Neural crest cell (in vitro differentiated cells): ENCODE measurements at places on chromosomes 3 and 15.

- DNase-seq: no peak
These were observed 207.7 kb downstream of the NAALADL2 start for GRCh38 chr3:175066617-175067415.

DNA sequence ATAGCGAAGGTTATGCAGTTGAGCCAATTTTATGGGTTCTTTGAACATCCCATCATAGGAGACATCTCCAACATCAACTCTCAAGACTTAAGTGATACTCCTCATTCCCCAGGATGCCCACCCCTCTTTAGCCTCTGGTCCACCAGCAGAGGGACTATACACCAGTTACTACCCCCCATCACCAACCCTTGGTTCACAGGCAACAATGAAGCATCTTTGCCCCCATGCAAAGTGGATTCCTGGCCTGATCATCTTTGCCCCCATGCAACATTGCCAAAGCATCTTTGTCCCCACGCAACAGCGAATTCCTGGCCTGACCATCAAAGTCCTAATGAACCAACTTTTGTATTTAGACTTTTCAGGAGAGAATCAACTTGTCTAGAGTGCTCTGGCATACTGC lies 19.1 kb downstream of the GPR15 start:
- no peak for DNase-seq

- no peak for DNase-seq
These were observed 256.3 kb downstream of the LRTM1 start for GRCh38 chr3:54671511-54671910.

GRCh38 chr3:144662729-144663128 lies 691.1 kb downstream of the DIPK2A start:
- no peak for DNase-seq

GRCh38 chr3:184543843-184544512 lies 17.6 kb upstream of the EPHB3 start:
- DNase-seq: peak; percentile 89

DNA sequence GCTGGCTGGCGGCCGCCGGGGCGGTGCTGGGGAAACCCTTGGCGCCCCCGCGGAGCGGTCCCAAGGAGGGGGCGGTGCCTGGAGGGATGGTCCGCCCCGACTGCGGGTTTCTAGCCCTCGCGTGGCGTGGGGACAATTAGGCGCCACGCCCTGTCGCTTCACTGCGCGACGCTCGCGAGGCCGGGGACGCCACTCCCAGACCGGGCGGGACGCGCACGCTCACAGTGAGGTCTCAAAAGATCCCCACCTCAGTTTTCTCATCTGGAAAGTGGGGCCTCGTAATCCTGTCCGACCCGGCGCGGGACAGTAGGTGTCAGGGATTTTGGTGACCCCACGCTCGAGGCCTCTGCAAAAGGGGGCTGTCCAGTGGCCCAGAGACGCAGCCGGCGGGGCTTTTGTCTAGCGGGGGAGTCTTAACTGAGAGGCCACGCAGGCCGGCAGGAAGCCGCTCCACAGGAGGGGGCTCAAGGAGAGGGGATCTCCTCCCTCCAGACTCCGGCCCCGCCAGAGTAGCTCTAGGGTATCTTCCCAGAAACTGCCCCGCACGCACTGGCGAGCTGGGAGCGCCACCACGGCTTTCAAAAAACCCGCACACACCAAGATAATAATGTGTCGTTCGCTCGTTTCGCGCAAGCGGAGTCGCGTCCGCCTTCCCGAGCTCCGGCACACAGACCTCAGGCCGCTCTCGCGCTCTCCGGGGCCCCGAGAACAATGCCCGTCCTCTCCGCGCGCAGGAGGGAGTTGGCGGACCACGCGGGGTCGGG lies 710 bp upstream of the CLK3 start:
- peak; percentile 39 for DNase-seq

DNA sequence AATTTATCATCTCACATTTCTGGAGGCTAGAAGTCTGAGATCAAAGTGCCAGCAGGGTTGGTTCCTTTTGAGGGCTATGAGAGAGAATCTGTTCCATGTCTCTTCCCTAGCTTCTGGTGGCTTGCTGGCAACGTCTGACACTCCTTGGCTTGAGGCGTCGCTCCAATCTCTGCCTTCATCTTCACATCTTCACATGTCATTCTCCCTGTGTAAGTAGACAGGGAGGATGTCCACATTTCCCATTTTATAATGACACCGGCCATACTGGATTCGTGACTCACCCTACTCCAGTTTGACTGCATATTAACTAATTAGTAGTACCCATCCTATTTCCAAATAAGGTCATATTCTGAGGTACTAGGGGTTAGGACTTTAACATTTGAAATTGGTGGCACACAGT lies 17.5 kb upstream of the ARHGAP31 start:
- no peak for DNase-seq

DNA sequence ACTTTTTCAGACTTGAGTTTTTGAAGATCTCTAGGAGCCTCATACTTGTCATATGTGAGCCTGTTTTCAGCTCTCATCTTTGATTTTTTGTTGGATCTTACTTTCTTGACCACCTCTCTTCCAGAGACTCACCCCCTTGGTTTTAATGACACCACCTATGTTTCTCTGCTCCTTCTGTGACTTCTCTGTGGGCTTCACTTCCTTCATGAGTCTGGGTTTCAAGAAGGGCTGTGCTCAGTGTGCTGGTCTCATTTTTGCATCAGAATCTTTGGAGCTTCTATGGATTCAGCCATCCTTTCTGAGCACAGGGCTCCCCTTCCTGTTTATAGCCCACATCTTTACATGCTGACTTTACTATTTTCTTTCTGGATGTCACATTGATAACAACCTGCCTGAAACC lies 17.7 kb downstream of the PPM1L start:
- no peak for DNase-seq

DNA sequence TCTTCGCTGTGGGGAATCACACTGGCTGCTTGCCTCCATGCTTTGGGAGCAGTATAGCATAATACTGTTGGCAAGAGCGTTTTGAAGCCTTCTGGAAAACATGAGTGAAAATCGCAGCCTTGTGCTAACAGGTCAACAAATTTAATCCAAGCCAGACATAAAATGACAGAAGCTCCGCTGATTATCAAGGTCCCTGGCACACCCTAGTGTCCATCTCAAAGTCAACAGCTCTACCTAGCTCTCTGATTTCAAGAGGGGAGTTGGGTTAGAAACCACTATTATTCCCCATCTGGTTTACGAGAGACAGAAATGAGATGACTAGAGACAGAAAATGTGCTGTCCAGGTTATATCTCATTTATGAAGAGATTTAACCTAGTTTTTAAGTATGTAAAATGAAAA lies 73.6 kb upstream of the MDFIC2 start:
- no peak for DNase-seq

- no peak for DNase-seq
These were observed 263.5 kb upstream of the NR2F2 start for GRCh38 chr15:96066852-96067495.

DNA sequence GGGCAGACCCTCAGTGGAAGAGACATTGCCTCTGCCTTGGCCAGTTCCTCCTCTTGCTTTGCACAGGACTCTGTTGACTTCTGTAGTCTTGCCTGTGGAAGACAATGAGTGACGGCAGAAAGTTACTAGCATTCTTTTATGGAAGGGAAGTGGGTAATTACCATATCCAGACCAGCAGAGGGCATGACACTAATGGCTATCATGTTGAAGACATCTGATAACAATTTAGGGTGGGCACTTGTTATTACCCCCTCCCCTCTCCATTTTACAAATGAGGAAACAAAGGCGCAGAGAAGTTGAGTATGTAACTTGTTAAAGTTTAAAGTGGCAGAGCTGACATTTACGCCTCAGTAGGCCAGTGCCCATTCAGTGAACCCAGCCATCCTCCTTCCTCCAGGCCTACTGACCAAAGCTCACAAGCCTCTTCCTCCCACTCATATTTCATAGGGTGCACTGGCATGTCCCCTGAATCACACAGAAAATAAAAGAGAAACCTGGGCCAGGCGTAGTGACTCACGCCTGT lies 48.2 kb upstream of the FMN1 start:
- no peak for DNase-seq

DNA sequence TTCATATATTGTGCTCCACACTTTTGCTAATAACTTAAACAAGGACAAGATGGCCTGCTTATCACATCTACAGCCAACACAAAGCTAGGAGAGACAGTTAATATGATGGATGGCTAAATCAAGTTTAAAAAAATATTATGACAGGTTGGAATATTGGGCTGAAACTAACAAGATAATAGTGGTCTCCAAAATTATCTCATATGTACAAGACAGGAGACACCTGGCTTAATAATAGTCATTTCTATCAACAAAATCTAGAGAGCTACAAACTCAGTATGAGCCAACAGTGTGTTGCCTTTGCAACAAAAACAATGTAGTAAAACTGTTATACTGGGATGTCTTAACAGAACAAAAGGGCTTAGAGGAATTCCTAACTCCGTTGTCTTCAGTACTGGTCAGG lies 317.1 kb upstream of the COL8A1 start:
- no peak for DNase-seq

GRCh38 chr15:77224352-77224751 lies 153.4 kb upstream of the TSPAN3 start:
- no peak for DNase-seq

DNA sequence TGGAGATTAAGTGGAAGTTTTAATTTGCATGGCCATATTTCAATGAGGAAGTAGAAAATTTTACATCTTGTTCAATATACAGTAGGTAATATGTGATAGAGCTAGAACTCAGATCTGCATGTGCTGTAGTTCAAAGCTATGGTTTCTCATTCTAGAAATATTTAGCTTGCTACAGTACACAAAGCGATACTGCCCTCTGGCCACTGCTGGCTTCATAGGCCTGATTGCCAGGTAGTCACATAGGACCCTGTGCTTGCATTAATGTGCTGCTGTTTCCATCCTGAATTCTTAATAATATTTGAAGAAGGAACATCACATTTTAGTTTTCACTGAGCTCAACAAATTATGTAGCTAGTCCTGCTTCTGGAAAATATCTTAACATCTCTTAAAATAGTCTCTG lies 87.0 kb downstream of the PLSCR2 start:
- DNase-seq: no peak

GRCh38 chr3:62134061-62134496 lies 239.3 kb downstream of the FEZF2 start:
- DNase-seq: no peak

- DNase-seq: no peak
These were observed 136.6 kb downstream of the TGFBR2 start for GRCh38 chr3:30742796-30743619.

DNA sequence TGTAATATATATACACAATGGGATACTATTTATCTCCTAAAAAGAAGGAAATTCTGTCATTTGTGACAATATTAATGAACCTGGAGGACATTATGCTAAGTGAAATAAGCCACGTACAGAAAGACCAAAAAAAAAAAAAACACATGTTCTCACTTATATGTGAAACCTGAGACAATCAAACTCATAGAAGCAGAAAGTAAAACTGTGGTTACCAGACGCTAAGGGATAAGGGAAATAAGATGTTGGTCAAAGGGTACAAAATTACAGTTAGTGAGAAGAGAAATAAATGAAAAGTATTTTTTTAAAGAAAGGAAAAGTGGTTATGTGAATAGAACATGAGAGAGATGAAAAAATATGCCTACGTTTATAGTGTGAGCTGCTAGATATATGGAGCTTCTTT lies 101.1 kb downstream of the CPNE4 start:
- DNase-seq: no peak

GRCh38 chr3:127900536-127900935 lies 14.5 kb upstream of the KBTBD12 start:
- DNase-seq: no peak

DNA sequence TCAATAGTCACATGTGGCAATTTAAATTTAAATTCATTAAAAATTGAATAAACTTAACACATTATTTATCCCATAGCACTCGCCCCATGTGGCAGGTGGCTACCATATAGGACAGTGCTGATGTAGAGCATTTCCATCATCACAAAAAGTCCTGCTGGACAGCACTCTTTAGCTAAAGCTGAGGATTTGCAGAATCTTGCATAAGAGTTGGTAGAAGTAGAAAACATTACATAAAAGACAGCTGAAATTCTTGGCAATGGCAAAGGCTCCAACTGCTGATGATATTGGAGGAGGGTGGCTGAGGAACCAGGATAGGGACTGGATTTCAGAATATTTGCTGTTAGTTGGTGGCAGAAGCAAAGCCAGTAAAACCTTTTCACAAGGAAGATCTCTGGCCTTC lies 230.7 kb upstream of the SATB1 start:
- no peak for DNase-seq

GRCh38 chr3:159858650-159859049 lies 130.0 kb upstream of the IL12A start:
- no peak for DNase-seq

DNA sequence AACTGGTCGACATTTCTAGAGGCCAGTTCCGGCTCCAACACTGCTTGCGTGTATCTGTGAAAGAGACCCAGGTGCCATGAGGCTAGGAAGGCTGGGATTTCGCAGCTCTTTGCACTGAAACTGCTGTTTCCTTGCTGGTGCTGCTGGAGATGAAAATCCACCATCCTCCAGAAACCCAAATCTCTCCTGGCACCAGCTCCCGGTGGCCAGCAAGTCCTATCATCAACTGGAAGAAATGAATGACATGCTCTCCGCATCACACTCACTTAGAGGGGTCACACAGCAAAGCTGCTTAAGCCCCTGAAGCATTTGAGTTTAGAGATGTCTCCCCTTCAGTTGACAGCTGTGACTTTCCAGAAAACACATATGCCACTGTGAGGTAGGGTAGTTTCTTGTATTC lies 471.8 kb upstream of the PROK2 start:
- DNase-seq: no peak

GRCh38 chr3:182393151-182393550 lies 400.2 kb upstream of the ATP11B start:
- DNase-seq: no peak

- DNase-seq: no peak
These were observed 120.3 kb upstream of the SUCLG2 start for GRCh38 chr3:67774676-67775075.

DNA sequence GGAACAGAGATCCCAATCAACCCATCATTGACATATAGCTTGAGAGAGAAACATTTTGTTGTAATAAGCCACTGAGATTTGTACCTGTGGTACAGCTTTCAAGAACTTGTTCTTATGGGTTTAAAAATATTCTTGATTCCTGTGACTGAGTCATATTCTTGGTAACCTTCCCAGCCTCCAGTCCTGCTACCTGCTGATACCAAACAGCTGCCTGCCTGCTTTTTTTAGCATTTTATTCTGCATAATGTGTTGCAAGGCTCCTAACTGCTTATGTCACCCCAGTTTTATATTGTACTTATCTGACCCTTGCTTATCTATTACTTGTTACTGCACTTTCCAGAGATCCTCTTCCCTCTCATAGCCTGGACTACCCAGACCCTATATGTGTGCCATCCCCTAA lies 349.3 kb upstream of the SOX2 start:
- DNase-seq: no peak

- DNase-seq: no peak
These were observed 30.4 kb upstream of the CLK3 start for GRCh38 chr15:74585191-74585590.

GRCh38 chr15:38996111-38996631 lies 431.6 kb upstream of the RASGRP1 start:
- DNase-seq: no peak
